ENCODE measurements at places on chromosomes 3 and 15.

DNA sequence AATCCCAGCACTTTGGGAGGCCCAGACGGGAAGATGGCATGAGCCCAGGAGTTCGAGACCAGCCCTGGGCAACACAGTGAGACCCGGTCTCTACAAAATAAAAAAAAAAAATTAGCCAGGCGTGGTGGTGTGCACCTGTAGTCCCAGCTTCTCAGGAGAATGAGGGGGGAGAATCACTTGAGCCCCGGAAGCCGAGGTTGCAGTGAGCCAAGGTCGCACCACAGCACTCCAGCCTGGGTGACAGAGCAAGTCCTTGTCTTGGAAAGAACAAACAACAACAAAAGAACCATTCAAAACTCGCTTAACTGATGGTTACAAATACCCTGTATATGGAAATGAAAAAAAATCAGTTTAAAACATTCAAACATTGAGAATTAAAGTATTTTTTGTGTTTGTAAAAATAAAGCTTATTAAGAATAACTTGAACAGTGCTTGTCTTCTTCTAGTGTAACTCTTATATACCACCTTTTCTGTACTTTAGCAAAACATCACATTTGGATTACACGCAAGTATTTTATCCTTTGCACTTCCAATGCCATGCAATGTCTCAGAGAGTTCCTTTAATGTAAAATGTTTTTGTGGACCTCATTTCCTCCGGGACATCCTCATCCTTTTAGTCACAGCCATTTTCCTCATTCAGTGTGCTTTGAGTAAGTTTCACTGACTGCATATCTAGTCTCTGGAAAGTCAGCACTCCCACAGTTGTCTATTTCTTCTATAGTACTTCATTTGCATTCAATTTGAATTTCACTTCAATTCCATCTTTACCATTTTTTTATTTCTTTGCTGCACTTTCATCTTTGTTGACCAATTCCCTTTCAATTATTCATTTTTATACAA, 113.0 kb upstream of the GOLGA8J start:
- DNase-seq, result no peak

DNA sequence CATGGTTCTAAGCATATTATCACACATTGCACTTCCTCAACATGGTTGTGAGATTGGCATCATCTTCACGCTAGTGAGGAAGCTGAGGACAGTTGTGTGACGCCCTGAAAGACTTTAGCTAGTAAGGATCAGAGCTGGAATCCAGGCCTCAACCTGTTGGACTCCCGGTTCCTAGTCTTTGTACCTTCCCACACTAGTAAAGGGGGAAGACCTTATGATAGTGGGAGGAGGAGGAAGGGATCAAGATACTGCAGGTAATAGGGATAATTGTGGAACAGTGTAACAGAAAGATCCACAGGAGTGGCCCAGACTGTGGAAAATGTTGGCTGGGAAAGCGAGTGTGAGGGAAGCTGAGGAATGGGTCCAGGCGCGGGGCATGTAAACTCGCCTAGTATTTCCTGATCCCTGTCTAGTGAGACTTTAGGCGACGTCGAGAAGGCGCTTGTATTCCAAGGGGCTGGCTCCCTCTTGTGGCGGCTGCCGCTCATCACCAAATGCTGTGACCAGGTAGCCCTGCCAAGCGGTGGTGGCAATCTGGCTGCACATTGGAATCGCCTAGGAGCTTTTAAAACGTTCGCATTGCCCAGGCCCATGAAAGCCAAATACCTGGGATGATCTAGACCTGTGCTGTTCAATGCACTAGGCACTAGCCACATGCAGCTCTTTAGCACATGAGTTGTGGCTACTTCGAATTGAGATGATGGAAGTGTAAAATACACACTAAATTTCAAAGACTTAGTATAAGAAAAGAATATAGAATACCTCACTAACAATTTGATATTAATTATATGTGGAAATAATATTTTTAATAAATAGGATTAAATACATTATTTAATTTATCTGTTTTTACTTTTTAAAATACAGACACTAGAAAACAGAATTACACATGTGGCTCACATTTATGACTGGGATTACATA, 38.8 kb upstream of the CLDN18 start:
- DNase-seq, result peak; percentile 83

- peak; percentile 3 for DNase-seq
Observed at GRCh38 chr3:52203701-52204100, 5.7 kb downstream of the ALAS1 start.

DNA sequence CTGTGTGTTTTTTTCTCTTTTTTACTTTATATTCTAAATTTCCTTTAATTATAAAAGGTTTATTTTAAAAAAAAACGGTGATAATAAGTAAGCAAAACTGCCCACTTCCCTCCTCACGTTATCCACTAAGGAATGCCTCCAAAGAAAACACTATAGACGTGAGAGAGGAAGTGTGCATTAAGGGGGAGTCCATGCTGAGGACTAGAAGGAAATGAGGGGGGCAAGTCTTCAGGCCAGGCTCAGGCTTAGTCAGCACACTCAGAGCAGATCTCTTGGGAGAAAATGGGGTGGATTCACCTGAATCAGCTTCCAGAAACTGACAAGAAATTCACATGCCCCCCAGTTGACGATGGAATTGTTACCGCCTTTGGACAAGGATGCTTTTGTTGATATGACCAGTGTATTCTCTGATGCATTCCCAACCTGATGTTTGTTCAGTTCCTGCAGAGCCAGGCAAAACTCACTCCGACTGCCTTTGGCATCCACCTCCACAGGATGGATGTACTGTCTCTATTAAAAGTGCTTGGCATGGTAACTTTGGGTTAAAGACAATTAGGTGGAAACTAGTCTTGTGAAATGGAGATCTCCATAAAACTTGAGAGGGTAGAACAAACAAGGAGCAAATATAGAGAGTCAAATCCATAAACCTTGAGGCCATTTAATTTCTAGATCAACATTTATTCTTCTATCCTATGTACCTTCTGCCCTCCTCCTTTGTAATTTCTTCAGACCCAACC, 167.8 kb downstream of the MYRIP start:
- no peak for DNase-seq

- no peak for DNase-seq
Observed at GRCh38 chr15:87347806-87348515, 908.6 kb downstream of the NTRK3 start.

DNA sequence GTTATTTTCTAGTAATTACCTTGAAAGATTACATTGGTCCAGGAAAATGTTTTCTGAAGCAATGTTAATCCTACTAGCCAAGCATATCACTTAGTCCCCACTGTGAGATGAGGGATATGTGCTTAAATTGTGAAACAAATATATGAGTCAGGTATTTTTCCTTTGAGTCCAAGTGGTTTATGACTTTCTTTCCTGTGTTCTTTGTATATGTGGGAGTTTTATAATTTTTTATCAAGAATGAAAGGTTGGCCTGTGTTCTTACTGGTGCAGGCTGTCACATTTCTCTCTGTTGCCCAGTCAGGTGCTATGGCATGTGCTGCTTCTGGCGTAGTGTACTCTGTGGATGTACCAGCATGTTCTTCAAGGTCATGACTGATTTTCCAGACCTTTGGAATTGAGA, 147.4 kb downstream of the CMSS1 start:
- no peak for DNase-seq

- DNase-seq, result peak; percentile 47
Observed at GRCh38 chr3:55305696-55306485, 181.2 kb downstream of the WNT5A start.

- DNase-seq, result no peak
Observed at GRCh38 chr15:83515164-83515563, 68.0 kb downstream of the SH3GL3 start.

DNA sequence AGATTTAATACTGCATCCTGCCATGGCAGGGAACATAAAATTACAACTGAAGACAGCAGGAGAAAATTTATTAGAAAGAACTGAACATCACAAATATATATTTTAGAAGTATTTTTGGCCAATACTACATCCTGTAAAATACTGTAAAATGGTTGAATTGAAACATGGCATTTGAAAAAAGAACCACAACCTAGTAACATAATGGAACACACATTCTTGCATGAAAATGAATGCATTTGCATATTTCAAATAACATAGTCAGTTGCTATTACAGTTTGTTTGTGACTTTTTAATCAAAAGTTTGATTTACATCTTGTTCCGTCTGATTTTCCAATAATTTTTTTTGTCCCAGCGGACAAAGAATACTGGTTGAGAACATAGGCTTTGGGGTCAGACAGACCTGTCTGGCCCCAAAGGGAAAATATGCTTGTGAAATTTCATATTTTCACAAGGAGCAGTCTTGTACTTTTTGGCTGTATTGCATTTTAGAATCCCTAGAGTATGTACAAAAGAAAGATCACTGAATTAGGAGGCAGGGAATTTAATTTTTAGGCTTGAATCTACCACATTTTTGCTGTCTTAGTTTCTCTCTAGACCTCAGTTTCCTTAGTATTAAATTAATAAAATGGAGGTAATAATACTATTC, 268.8 kb downstream of the ADAMTSL3 start:
- DNase-seq, result no peak

DNA sequence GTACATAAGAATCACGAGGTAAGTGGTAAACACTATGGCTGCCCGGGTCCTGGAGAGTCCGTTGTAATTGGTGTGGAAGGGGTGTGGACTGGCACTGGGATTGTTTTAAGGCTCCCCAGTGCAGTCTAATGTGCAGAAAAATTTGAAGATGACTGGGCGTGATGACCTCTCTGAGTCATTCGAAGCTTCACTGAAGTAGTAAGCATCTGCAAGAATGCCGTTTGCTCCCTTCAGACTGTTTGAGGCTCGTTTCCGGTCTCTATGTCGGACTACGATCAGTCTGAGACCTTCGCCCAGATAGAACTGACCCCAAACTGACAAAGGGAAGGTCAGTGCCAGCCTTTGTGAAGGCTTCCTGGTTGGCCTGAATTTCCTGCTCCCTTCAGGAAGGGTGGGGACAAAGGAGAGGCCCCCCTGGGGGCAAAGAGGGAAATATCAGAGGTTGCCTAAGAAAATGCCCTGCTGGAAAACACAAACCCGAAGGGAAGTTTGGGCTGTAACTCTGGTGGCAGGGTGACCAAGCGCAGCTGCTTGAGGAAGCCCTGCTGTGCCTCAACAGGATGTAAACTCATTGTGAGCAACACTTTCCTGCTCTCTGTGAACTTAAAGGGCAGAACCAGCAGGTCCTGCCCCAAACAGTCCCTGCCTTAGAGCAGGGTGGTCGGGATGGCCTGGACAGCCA, 34.6 kb downstream of the BTD start:
- DNase-seq, result peak; percentile 52

All from Right ventricle myocardium superior (tissue), 1 donor.